ENCODE measurements at places on chromosomes 16 and 17.
A peak's percentile ranks its signal among the peaks of the same experiment; 100 is the strongest.

DNA sequence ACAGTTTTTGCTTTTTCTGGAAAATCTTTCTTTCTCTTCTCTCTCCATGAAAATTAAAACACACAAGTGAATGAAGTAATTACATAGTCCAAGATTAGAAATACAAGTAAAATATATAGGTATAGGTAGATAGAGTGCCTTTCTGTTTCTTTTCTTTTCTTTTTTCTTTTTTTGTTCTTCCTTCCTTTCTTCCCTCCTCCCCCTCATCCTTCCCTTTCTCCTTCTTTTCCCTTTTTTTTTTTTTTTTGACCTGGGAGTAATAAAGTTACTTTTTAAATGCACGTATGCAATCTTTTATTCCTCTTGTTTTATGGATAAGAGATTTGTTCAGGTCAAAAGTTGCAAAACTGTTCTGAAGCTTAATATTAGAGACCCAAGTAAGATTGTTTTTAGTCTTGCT, 34.6 kb upstream of the KCNJ2 start:
- no peak for DNase-seq

DNA sequence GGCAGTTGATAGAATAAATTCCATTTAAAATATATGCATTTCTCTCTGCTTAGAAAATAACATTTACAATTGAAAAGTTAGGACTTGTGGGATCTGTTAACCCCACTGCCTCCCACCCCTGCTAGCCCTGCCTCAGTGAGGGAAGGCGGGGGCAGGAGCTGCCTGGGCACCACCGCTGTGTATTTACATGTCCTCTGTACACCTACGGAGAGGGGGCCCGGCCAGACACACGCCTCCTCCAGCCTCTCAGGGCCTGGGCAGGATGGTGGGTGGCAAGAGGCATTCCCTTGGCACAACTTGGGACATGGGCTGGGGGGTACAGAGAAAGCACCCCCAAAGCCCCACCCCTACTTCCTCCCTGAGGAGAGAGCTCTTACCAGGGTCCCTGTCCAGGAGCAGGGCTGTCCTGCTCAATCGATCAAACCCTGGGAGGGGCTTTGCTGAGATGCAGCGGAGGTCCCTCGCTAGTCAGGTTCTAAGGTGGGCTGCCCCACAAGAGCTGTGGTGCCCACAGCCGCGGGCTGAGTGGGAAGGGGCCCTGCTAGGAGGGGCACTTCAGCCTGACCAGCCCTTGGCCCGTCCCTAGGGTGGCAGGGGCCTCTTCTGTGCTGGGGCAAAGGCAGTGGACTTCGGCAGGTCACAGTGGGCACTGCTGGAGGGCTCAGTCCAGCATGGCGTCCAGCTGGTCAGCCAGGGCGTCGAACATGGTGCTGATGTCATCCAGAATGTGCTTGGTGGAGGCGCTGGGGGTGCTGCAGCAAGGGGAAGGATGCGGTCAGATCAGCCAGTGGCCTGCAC, 14.7 kb downstream of the CASKIN2 start:
- no peak for DNase-seq

GRCh38 chr16:85422632-85423550, 190.2 kb upstream of the GSE1 start:
- peak; percentile 3 for DNase-seq

DNA sequence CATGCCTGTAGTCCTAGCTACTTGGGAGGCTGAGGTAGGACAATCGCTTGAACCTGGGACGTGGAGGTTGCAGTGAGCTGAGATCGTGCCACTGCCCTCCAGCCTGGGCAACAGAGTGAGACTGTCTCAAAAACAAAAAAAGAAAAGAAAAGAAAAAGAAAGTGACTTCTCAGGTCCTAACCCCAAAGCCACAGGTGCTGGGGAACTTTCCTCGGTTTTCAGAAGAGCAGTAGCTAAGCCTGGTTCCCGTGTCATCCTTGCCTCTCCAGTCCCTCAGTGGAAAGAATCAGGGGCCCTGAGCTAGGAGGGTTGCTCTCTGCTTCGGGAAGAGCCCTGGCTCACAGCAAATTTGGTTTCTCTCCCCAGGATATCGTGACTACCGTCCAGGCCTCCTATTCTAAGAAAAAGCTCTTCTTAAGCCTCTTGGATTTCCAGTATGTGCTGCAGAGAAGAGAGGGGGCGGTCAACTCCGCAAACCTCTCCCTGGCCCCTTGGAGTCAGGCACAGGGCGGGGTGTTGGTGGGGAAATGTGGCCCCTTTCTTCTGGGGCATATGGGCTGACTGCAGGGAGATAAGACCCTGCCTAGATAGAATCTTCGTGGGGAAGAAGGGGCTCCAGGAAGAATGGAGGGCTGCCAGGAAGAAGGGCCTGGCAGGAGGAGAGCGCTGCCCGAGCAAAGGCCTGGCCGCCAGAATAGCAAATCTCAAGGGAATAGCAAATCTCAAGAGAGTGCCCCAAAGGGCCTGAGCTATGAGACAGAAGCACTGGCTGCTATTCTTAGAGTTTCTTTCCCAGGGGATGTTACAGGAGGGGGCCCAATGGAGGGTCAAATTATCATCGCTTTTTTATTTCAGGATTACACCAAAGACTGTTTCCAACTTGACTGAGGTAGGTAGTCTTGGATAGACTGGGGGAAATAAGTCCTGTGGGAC, 8.3 kb upstream of the NLRC5 start:
- DNase-seq: no peak

GRCh38 chr17:67499685-67500084, 122.6 kb downstream of the PITPNC1 start:
- no peak for DNase-seq

DNA sequence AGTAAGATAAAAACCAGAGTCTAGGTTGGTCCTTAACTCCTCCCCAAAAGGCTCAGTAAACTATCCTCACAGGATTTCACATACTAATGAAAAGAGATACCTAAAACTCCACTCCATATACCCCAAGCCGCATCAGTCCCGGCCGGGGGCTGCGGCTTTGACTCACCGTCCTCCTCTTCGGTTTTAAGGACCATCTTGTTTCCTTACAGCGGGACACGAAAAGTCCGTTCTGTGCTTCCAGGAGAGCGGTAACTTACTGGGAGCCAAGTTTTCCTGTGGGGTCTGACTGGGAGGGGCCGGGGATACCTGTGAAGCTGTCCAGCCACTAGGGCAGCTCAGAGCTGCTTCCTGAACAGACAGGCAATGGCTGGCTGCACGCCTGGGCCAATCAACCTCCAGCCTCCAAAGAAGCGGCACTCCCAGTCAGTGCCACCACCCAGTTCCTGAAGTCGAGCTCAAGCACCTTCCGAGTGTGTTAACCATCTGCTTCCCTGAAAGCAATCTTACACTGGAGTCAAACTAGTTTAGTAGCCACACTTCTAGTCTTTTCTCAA, 45.5 kb downstream of the CYTH1 start:
- peak; percentile 84 for DNase-seq

DNA sequence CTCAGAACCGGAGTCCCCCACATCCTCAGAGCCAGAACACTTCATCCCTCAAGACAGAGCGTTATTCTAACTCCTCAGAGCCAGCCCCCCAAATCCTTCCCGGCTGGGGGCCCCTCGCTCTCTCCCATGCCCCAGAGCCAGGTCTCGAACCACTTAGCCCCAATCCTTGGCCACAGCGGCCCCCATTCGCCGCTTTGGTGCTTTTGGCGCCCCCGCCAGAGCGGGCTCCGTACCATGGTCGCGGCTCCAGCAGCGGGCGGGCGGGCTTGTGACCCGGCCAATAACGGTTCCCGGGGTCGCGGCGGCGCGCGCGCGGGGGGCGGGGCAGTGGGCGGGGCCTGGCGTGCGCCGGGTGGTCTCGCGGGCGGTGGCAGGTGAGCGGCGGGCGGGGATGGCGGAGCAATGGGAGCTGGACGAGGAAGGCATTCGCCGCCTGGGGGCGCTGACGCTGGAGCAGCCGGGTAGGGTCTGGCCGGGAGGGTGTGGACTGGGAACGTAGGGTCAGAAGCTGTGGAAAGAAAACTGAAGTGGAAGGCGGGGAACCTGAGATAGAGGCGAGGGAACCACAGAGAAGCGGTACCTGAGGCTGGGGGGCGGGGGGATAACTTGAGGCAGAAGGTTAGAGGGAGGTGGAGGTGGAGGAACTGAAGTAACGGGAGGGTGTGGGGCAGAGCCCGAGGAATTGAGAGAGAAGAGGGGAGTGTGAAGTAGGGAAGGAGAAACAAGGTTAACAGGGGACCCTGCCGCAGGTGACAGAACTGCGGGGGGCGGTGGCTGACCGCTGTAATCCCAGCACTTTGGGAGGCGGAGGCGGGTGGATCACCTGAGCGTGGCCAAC, at the start of the genes KCTD19 and LRRC36:
TSS of gene KCTD19 (minus strand) at position 270 of the 838 bp plus-strand sequence. CDS start at position 236, 34 bp downstream.
TSS of gene LRRC36 (plus strand) at position 344 of the 838 bp plus-strand sequence. CDS start at position 392, 48 bp downstream.
- DNase-seq: peak; percentile 73

- no peak for DNase-seq
Observed at GRCh38 chr16:64696866-64697265, 425.0 kb downstream of the CDH11 start.

DNA sequence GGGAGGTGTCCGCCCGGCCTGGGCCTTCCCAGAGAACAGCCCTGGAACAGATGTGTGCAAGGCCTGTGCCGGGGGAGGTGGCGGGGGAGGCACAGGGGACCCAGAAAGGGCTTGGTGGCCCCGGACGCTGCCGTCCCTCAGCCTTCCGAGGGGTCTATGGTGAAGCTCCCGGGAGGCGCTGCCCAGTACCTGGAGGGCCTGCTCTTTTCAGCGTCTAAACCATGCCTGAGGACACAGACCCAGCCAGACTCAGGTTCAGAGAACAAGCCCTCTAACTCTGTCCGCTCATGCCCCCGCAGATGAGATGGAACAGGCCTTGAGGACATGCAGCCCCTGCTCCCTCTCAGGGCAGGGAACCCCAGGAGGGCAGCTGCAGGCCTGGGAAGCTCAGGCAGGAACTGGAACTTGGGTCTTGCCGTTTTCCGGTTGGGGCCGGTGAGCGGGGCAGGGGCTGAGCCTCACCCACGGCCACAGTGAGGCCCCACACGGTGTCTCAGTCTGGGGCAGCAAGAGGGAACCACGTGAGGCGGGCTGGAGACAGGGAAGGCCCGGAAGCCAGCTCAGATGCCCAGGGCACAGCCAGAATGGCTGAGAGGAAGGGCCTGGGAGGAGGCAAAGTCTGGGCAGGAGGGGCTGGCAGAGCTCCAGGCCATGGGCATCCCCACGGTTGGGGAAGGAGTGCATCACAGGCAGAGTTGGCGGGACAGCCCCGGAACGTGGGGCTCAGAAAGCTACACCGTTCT, 12.5 kb downstream of the SLC16A3 start:
- DNase-seq: peak; percentile 87

GRCh38 chr17:36703860-36704266, 102.5 kb downstream of the MRM1 start:
- peak; percentile 65 for DNase-seq
